ENCODE measurements at places on chromosomes 4 and X. TPM values are rescaled to one million over a fixed set of nuclear protein-coding genes. Genes with fewer than 3 reads are reported as not detected.

- no peaks in the 10 kb centered on the region for H3K27me3 ChIP-seq
- no peaks in the 10 kb centered on the region for H3K4me1 ChIP-seq
- peak; percentile 12 for DNase-seq
- H3K27ac ChIP-seq, result no peak overlapping the region
Measured at GRCh38 chrX:139382529-139382928, 148.0 kb upstream of the F9 start.

GRCh38 chr4:96786306-96786705, 946.4 kb downstream of the PDHA2 start:
- H3K27ac ChIP-seq, result no peak overlapping the region
- no peaks in the 10 kb centered on the region for H3K36me3 ChIP-seq
- H3K4me3 ChIP-seq, result no peak overlapping the region
- no peak for DNase-seq
- no peaks in the 10 kb centered on the region for H3K27me3 ChIP-seq

- H3K4me1 ChIP-seq, result peaks cover 5% of the 10 kb centered on the region
- no peak overlapping the region for H3K4me3 ChIP-seq
- H3K27me3 ChIP-seq, result no peaks in the 10 kb centered on the region
- no peaks in the 10 kb centered on the region for H3K36me3 ChIP-seq
Measured at GRCh38 chr4:183885205-183885720, 19.8 kb upstream of the STOX2 start.

DNA sequence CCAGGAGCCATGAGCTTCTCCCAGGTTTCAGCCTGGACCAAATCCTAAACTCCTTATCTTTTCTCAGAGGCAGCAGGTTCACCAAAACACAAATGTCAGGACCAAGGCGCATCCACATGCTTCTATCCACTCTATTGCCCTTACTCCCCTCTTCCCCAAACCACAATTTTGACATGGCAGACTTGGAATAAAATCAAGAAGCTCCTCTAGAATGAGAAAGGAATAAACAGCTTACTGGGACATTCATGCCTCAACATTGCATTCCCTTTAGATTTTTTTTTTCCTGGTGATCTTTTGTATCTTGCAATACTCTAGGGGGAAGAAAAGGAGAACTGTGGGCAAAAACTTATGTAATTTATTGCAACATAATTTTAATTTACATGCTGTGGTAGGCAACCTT, 119.1 kb downstream of the TSPAN5 start:
- no peaks in the 10 kb centered on the region for H3K36me3 ChIP-seq
- no peak overlapping the region for H3K27ac ChIP-seq
- no peaks in the 10 kb centered on the region for H3K27me3 ChIP-seq
- DNase-seq, result no peak
- H3K4me1 ChIP-seq, result no peaks in the 10 kb centered on the region
- H3K4me3 ChIP-seq, result no peak overlapping the region

- no peak for DNase-seq
- H3K4me1 ChIP-seq, result no peaks in the 10 kb centered on the region
- H3K36me3 ChIP-seq, result no peaks in the 10 kb centered on the region
- H3K4me3 ChIP-seq, result no peak overlapping the region
- no peaks in the 10 kb centered on the region for H3K27me3 ChIP-seq
Measured at GRCh38 chr4:108502356-108502755, 118.0 kb upstream of the RPL34 start.

- no peak overlapping the region for H3K4me3 ChIP-seq
- no peaks in the 10 kb centered on the region for H3K4me1 ChIP-seq
- no peak for DNase-seq
- no peaks in the 10 kb centered on the region for H3K27me3 ChIP-seq
- no peak overlapping the region for H3K27ac ChIP-seq
Measured at GRCh38 chr4:17761062-17761461, 20.4 kb downstream of the FAM184B start.

GRCh38 chr4:69849297-69849696, 10.6 kb downstream of the SULT1E1 start:
- H3K4me3 ChIP-seq, result no peak overlapping the region
- H3K4me1 ChIP-seq, result no peaks in the 10 kb centered on the region
- H3K27ac ChIP-seq, result no peak overlapping the region

- no peak overlapping the region for H3K27ac ChIP-seq
- no peaks in the 10 kb centered on the region for H3K36me3 ChIP-seq
- H3K4me1 ChIP-seq, result no peaks in the 10 kb centered on the region
Measured at GRCh38 chrX:48035891-48036290, 29.1 kb downstream of the SPACA5 start.

DNA sequence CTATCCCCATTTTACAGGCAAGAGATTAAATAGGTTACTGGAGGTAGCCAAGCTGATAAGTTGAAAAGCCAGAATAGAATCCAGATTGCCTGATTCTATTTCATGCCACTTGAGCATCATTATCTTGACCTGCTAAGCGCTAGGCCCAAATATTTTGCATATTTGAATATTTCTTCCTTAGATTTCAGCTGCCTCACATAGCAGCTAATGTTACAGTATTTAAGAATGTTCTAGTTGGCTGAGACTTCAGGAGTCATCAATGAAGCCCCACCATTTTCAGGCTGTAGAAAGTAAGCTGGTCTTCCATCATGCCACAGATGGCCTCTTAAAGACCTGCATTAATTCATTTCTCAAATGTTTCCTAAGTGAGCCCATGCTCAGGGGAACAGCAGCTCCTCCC, 121.4 kb downstream of the SHROOM3 start:
- H3K4me3 ChIP-seq, result no peak overlapping the region
- H3K4me1 ChIP-seq, result no peaks in the 10 kb centered on the region
- no peaks in the 10 kb centered on the region for H3K36me3 ChIP-seq
- no peak for DNase-seq

GRCh38 chrX:134418317-134419113, 41.5 kb upstream of the HPRT1 start:
- H3K27ac ChIP-seq, result no peak overlapping the region
- H3K27me3 ChIP-seq, result no peaks in the 10 kb centered on the region
- no peak overlapping the region for H3K4me3 ChIP-seq
- H3K36me3 ChIP-seq, result peaks cover 6% of the 10 kb centered on the region
- H3K4me1 ChIP-seq, result no peaks in the 10 kb centered on the region

GRCh38 chrX:74449937-74450330, 28.6 kb downstream of the SLC16A2 start:
- no peaks in the 10 kb centered on the region for H3K36me3 ChIP-seq
- H3K27me3 ChIP-seq, result no peaks in the 10 kb centered on the region
- DNase-seq, result no peak
- no peak overlapping the region for H3K27ac ChIP-seq

- H3K4me3 ChIP-seq, result no peak overlapping the region
- peaks cover 22% of the 10 kb centered on the region for H3K36me3 ChIP-seq
- DNase-seq, result no peak
- no peak overlapping the region for H3K27ac ChIP-seq
Measured at GRCh38 chr4:42460043-42460442, 62.8 kb downstream of the SHISA3 start.

DNA sequence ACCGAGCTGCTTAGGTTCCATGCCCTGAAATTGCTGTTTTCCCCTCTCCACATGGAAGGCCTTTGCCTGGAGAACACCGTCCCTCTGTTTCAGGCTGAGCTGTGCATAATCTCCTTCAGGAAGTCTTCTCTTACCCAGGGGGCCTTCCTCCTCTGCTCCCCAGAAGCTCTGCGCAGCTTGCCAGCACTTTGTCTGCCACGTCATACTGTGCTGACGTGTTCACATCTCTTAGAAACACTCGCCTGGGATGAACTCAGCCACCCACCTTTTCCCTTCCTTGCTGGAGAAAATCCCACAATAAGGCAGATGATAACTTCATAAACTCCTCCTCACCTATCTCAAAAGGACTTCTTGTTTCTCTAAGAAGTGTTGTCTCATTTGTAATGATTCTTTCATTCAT, 110.7 kb downstream of the ARHGAP10 start:
- H3K27ac ChIP-seq, result no peak overlapping the region
- no peak for DNase-seq
- H3K27me3 ChIP-seq, result no peaks in the 10 kb centered on the region
- peaks cover 6% of the 10 kb centered on the region for H3K4me1 ChIP-seq
- no peaks in the 10 kb centered on the region for H3K36me3 ChIP-seq

- no peak overlapping the region for H3K4me3 ChIP-seq
- no peak overlapping the region for H3K27ac ChIP-seq
- DNase-seq, result no peak
- H3K36me3 ChIP-seq, result no peaks in the 10 kb centered on the region
Measured at GRCh38 chrX:87805829-87806490, 288.4 kb downstream of the KLHL4 start.

CFAP299 gene
- total RNA-seq, result 31.6 TPM

TMPRSS11A gene
- not detected for total RNA-seq

TRIM60 gene
- not detected for total RNA-seq

SPANXA1 gene
- not detected for total RNA-seq

ADH6 gene
- total RNA-seq, result not detected

SPON2 gene
- 80.5 TPM for total RNA-seq
